Stimulated activated CD8-positive, alpha-beta memory T cell treated with anti-CD3 and anti-CD28 coated beads, Interleukin-4, amount 100 ng/mL, for 4 hours (primary cell): ENCODE measurements at places on chromosomes 5 and 9.

- no peak for DNase-seq
These were observed 7.5 kb upstream of the TTC1 start for GRCh38 chr5:160001457-160001856.

GRCh38 chr5:171984748-171985419 is 21.6 kb downstream of the FBXW11 start:
- DNase-seq: no peak

DNA sequence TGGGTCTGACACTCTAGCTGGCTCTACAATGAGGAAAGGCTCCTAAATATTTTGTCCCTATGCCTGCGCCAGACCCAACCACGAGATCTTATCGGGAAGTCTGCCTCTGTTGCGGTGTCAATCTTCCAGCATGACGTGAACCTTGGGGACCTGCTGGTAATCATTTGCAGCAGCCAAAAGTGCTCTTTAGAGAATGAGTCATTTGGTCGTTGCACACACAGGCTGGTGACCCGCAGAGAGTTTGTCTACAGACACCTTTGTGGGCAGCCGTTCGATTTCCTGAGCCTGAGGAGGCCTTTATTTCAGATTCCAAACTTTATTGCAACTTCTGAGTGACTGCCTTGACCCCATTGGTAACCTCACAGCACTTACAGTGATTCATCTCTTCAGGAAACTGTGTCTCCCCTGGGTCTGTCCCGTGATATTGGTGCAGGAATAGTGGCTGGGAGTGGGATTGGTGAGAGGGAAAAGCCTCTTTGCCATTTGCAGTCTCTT is 326.1 kb downstream of the NSG2 start:
- no peak for DNase-seq

- peak; percentile 48 for DNase-seq
These were observed 17.2 kb downstream of the SPTLC1 start for GRCh38 chr9:92097997-92098482.

GRCh38 chr5:13251623-13252376 is 692.7 kb downstream of the DNAH5 start:
- DNase-seq: no peak

GRCh38 chr5:31106691-31107090 is 86.8 kb upstream of the CDH6 start:
- DNase-seq: no peak

DNA sequence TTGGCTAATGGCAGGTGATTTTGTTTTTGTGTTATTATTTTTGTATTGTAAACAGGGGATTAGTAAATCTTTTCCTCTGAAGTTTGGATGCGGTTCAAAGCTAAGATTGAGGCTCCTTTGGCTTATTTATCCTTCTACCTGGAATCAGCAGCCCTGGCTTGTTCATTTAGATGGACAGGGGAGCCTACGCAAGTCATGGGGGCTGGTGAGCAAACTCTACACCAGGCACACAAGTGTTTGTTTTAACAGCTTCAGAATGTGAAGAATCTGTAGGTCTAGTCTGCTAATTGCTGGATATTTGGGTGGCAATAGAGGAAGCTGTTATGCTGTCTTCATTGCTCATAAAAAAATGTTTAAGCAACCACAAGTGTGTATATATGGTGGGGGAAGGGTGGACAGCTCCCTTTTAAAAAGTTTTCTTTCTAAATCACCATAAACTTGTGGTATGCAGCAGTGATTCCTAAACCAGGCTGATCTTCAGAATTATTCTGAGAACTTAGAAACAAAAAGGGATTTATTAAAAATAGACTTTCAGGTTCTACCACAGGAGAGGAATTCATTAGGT is 20.7 kb downstream of the ZNF462 start:
- no peak for DNase-seq

DNA sequence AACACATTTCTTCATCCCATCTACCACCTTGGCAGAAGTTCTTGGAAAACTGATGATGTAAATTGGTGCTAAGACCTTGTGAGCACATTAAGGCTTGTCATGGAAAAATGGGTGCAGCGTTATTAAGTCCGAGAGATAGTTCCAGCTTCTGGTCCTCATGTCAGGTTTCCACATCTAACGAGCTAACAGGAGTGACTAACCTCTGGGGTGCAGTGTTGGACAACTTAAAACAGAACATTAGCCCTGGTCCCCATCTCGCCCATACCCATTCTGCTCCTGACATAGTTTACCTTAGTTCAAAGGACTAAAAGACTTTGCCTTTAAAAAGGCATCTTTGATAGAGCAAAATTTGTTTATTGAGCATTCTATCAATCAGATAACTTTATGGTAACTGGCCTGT is 128.0 kb downstream of the SLC1A3 start:
- no peak for DNase-seq

DNA sequence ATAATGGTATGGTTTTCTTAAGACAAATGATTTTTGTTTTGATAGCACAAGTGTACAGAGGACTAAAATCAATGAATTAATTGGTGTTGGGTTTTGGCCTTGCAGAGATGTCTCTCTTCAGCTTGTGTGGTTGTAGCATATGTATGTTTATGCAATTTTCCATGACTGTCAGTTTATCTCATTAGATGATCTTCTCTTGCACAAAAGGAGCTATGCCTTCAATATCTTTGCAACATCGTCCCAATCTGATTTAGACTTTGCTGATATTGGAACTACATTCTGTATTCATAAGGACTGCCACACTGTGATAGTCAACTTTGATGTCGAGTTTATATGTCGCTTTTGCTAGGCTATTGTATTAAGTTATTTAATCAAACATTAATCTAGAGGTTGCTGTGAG is 140.0 kb upstream of the TAF11L2 start:
- DNase-seq: no peak

- no peak for DNase-seq
These were observed 130.8 kb downstream of the SEMA5A start for GRCh38 chr5:9415091-9415490.

DNA sequence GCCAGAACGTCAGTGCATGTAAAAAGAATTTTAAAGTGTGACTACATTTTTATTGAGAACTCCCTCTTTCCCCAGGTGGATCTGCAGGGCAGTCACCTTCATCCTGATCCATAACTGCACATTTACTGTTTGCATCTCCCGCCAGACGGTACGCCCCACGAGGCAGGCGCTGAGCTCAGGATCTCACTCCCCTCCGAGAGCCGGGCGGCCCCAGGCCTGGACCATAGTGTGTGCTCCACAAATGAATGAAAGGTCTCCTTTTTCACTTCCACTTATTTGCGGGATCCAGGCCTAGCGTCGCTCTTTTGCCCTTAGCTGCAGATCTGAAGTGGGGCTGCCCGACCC is 378 bp downstream of the DROSHA start:
- DNase-seq: no peak

- DNase-seq: no peak
These were observed 2.6 kb upstream of the ATG10 start for GRCh38 chr5:81969226-81969625.

DNA sequence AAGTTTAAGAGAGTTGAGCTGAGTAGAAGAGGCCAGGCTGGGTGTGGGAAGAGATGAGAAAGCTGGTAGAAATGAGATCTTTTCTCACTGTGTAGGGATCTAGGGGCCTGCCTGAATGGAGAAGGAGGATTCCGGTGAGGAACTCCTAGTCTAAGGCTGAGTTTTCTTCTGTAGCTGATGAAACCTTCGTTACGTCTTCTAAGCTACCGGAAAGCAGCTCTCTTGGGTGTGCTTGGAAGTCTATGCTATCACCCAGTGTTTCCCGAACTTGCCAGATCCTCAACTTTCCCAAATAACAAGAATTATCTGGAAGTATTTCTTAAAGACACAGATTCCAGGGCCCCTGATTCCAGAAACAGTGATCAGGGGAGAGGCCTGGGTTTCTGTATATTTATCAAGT is 55.4 kb upstream of the TNFSF15 start:
- no peak for DNase-seq

DNA sequence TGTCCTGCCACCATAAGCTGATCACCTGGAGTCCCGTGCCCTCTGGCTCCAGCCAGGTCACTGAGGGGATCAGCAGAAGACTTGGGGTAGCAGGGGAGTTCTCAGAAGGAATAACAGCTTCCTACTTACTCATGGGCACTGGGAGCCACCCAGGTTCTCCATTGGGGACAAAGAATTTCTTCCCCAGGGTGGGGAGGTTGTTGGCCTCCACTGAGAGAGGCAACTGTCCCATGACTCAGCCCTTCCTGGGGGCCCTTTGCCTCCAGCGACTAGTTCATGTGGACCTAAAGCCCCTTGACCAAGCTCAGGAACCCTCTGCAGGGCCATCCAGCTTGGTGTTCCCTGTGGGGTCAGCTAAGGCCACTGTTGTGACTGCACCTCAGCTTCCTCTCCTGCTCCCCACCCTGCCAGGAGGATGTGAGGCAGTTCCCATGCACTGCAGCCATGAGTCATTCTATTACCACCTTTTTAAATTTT is 175.0 kb downstream of the AUH start:
- no peak for DNase-seq

- no peak for DNase-seq
These were observed 315.7 kb downstream of the MCTP1 start for GRCh38 chr5:94969174-94969573.

DNA sequence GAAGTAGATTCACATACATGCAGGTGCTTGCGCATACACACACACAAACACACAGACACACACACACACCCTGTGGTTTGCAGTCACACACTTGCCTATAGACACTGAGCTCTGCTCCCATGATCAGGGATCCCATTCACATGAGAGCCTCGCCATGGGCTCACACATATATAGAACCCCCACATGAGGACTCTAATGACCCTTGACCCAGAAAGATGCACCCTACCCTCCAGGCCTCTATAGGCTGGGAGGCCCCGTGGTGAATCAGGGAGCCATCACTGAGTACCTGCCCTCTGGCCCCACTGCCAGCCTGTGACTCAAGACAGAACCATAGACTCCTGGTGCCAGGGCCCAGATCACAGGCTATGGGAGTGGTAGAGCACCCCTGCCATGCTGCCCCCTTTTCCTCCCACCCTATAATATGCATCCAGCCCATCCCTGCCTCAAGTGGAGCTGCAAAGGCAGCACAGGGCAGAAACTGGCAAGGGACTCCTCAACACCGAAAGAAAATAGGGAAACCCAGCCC is 3.3 kb upstream of the AQP3 start:
- DNase-seq: no peak

DNA sequence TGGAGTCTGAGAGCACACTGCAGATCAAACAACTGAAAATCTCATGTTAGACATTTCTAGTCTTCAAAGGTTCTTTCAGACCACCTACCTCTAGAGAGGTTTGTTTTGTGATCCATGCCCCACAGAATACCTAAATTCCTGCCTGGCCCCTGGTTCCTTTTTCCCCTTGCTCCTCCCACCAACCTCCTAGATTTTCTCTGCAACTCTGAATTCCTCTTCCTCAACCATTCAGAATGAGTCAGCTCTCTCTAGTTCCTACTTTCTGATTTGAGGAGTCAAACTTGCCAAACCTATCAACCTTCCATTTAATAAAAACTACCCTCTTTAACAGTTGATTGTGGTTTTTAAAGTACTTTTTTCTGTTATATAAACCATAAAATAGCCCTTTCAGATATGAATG is 83.2 kb upstream of the ZNF462 start:
- DNase-seq: no peak

DNA sequence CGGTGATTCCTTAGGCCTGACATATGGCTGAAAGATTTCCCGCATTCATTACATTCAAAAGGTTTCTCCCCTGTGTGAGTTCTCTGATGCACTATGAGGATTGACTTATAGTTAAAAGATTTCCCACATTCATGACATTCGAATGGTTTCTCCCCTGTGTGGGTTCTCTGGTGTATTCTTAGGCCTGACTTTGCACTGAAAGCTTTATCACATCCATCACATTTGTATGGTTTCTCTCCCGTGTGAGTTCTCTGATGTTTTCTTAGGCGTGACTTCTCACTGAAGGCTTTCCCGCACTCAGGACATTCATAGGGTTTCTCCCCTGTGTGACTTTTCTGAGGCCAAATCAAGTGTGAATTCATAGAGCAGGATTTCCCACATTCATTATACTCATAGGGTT is 35.8 kb downstream of the ZNF782 start:
- DNase-seq: no peak

DNA sequence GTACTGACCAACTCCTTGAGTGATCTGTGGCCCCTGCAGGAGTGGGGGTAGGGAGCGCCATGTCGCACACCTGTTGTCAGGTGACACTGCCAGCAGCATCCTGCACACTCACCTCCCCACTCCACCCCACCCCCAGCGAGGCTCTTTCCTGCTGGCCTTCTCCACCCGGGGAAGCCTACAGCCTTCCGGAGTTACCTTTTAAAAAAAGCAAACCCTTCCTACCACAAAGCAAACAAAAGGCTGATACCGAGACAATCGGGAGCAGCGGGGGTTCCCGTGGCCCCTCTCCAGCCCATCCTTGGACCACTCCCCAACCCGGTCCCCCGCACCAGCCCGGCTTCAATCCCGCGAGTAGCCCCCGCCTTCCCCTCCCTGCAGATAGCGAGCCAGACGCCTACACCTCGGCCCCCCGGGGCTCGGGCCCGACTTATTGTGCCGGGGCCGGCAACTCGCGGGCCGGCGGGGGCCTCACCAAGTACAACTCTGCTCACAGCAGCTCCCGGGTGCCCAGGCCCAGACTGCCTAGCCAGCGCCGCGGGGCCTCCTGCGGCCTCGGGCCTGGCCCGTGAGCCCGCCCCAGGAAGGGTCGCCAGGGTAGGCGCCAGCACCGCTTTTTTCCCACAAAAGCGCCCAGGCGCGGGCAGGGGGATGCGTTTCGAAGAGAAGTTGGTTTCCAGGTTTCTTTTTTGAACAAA is 724 bp downstream of the MACROH2A1 start:
- no peak for DNase-seq

GRCh38 chr5:10726179-10726912 is 34.7 kb downstream of the DAP start:
- DNase-seq: no peak

DNA sequence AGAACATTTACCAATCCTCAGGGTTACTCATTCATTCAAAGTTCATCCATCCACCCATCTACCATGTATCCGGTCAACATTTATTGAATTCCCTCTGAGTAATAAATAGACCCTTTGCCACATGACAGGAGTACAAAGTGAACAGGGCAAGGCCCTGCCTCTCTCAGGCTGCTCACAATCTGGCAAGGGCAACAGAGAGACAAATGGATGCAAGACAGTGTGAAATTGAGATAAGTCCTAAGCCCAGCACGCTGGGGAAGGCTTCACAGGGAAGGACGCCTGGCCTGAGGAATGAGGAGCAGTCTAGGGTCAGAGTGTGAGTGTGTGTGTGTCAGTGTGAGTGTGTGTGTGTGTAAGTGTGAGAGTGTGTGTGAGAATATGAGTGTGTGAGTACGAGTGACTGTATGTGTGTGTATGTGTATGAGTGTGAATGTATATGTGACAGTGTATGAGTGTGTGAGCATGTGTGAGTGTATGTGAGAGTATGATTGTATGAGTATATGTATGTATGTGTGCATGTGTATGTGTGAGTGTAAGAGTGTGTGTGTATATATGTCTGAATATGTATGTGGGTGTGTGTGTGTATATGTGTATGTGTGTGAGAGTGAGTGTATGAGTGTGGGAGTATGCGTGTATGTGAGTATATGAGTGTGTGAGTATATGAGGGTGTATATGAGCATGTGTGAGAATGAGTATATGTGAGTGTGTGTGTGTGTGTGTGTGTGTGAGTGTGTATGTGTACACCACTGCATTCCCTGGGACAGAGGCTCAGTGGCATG is 145.6 kb downstream of the FSTL4 start:
- no peak for DNase-seq
